ELR (cell line): ENCODE measurements at places on chromosomes 5 and 9.

DNA sequence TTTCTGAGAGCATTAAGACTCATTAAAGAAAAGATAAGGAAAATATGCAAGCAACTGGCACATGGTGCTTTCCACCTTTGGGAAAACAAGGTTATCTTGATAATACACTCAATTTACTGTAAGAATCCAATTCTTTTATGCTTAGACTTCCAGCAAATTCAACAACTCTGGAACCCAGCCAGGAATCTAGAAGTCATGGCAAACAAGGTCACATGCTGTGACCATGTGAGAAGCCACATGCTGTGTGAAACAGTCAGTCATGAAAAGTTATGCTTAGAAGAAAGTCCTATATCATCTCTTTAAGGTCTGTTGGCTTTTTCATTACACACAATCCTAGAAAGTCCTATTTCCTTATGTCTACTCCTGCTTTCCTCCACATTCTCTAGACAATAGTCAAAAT is 581.8 kb upstream of the C9orf72 start:
- DNase-seq = no peak

DNA sequence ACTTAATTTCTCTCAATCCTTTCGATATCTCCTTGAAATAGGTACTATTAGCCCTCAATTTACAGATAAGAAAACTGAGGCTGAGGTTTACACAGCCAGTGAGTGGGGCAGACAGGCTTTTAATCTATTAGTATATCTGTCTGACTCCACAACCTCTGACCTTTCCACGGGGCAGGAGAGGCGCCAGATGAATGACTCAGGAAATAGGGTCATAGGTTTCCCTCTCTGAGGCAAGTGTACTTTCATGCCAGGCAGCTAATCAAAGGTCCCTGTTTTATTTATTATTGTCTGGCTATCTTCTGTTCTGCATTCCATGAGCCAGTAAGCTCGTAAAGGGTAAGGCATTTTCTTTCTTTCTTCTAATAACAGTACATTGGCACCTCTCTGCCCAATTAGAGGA is 79.6 kb upstream of the KLF4 start:
- peak; percentile 19 for DNase-seq

DNA sequence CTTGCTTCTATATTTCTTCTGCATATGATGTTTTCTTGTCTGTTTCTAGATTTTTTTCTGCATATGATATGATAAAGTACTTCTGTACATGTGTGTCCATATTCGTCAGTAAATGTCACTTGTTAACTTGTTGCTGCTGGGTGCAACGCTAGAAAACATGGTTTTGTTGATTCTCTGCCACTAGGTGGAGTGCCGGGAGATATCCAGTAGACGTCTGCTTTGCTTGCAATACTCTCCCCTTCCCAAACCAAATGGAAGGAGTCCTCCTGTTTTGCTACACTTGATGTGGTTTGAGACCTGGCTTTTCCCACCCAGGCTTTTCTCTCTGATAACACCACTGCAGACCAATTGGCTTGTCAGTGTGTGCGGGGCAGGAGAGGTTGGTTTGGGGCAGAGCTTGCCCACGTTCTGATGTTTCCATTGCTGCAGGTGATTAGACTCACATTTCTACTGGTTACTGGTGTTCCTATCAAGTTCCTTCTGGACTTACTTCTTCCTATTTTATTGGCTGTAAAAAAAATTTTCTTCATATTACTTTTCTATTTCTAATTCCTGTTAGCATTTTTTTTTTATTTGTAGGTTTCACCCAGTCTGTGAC is 900.0 kb upstream of the CDH10 start:
- peak; percentile 12 for DNase-seq

DNA sequence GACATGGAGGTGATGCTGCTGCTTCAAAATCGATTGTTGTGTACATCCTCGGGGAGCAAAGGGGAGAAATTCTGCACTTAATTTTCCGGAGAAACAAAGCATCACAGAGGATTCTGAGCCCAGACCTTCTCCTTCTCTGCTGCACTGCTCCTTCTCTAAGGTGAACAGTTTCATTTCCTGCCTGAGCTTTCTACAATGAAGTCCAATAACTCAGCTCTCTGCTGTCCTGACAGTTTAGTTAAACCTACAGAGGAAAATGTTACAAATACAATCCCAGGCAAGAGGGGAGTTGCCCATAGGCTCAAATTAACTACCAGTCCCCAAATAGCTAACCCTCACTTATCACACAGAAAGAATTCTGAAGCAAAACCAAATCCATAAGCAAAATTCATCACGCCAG is 206.3 kb downstream of the EFNA5 start:
- no peak for DNase-seq

DNA sequence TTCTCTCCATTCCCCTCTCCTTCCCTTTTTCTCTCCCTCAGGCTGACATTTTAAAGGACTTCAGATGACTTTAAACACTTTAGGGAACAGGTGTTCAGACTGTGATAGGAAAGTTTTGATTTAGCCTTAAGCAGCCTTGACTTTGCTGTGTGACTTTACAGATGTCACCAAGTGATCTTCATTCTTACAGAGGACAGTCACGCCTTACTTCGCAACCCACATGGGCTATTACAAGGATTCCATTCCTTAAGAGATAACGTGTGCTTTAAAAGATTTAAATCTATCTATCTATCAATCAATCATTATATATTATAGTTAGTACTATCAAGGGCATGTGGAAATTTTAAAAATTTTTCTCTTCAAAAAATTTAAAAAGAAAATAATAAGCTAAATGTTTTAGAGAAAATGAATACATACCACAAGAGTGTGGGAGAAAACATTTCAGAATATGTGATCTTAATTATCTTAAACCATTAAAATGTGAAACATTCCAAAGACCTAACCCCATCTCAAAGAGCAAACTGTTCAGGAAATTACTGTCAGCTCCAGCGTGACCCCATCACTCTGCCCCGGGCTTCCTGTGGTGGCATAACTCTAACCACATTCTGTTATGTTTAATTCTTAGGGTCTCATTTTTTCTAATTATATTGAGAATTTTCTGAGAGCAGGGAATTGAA is 530.5 kb downstream of the SEMA5A start:
- peak; percentile 67 for DNase-seq

- no peak for DNase-seq
These were observed 406.3 kb downstream of the DMRT2 start for GRCh38 chr9:1456301-1457024.

DNA sequence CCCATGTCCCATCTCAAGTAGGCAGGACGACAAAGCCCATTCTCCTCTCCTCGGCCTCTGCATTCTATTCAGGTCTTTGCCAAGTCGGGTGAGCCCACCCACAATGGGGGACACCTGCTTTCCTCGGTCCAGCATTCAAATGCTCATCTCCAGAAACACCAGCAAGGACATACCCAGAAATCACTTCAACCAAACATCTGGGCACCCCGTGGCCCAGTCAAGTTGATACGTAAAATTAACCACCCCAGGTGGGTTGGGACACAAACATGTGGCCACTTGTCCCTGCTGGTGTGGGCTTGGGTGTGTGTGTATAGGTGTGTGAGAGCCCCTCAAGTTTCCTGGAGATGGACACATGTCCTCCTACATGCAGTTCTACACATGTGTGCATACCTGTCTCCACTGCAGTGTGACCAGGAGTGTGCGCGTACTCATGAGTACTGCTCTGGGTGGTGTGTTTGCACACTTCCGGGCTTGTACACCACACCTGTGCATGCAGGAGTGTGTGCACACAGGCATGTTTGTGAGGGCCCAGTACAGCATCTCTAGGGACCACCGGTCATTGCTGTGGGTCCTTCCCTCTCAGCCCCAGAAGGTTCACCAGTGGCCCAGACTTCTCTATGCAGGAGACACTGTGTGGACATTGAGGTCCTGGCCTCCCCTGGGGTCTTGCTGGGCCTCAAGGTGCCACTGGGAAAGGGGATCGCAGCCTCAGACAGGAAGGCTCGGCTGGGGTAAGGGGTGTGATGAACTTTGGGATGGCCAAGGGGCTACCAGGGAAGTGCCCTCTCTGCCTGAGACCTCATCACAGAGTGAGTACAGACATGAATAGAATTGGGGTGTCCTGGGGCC is 35.4 kb upstream of the RXRA start:
- DNase-seq = no peak

DNA sequence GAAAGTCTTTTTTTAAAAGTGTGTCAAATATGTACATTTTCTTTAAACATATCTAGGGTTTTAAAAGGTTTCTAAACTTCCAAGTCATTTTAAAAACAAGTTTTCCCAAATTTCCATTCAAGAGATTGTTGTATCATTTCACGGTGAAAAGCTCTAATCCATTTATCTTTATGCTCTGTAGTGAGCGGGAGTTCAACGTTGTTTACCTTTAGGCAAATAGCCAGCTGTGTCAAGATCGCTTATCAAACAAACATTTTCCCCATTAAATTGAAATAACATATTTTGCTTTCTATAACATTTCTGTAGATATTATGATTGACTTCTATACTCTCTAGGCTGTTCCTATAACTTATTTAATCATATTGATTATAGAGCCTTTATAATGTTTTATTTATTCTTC is 75.1 kb downstream of the CTSL start:
- DNase-seq = no peak

- no peak for DNase-seq
These were observed 119.0 kb downstream of the SV2C start for GRCh38 chr5:76202182-76202581.

DNA sequence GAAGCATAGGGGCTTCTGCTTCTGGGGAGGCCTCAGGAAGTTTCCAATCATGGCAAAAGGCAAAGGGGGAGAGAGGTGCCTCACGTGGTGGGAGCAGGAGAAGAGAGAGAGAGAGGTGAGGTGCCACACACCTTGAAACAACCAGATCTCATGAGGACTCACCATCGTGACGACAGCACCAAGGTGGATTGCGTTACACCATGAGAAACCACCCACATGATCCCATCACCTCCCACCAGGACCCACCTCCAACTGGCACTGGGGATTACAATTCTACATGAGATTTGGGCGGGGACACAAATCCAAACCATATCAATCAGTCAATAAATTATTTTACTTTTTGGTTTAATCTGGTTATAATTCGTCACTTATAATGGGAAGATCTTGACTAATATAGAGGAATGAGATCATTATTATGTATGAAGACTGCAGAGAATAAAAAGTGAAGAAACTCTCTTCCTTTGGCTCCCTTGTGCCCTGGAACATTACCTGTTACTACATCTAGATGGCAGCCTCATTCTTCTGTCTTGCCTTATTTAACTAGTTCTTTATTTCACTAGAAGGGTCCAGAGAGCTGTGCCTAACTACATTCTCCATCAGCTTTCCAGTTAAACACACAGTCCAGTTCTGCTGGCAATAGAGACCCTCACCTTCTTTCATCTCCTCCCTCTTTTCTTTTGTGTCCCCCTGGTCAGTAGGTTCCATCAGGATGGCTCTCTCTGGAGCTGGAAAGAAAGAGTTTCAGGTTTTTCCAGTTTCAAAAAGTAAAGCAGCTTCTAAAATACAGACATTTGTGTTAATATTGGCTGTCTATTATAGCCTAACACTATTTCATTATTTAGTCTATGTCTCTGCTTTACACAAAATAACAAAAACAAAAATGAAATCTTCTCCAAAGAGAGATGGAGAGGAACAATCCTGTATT is 21.7 kb upstream of the SPINK7 start:
- peak; percentile 46 for DNase-seq

DNA sequence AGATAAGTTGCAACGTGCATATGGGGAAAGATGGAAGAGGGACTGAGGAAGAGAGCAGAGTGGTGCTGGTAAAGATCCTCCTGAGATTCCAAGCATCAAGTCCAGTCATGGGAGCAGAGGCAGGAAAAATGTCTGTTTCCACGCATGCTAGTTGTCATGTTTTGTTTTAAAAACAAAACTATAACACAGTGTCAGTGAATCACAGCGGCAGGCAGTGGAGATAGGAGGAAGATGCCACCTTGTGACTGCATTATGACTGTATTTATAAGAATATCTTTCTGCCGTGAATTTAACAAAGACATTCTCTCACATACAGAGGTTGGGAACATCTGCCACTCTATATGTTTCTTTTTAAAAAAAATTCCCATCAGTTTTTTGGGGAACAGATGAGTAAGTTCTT is 3.7 kb upstream of the SVEP1 start:
- DNase-seq = peak; percentile 51

GRCh38 chr9:130139251-130139650 is 33.0 kb upstream of the NCS1 start:
- no peak for DNase-seq

DNA sequence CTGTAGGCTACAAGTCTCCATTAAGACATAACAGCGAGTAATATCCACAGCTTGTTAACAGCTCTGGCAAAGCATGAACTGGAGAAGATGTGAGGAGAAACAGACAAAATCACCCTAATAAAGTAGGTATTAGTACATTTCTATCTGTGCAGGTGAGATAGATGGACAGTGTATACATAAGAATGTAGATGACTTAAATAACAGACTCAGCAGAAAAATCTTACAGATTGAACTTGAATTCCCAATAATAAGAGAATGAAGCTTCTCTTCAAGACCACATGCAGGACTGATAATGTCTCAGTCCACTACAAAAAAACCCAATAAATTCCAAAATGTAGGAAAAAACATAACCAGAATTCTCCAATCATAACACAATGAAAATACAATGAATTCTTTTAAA is 153.0 kb downstream of the IRX2 start:
- DNase-seq = no peak

DNA sequence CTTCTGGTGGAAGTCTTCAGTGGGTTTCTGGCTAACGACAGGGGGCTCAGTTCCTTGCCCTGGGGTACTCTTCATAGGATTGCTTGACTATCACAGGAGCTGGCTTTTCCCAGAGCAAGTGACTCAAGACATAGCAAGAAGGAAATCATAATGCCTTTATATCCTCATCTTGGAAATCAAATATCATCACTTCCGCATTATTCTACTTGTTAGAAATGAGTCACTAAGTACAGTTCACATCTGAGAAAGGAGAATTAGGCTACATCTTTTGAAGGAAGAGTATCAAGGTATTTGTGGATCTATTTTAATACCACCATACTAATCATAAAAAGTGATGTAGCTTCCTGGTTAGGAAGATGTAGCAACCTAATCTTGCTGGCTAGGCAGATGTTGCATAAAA is 148.2 kb upstream of the RAI14 start:
- DNase-seq = peak; percentile 40

DNA sequence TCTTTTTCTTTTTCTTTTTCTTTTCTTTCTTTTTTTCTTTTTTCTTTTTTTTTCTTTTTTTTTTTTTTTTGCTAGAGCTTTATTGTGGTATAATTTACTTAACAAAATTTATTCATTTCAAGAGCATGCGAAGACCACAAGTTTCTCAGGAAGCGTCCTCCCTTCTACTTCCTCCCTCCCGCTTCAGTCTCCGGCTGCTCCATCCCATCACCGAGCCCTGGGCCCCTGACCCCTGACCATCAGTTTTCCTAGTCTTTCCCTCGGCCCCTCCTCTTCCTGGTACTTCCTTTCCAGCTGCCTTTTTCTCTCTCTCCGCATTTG is 34.7 kb downstream of the C9orf152 start:
- no peak for DNase-seq

DNA sequence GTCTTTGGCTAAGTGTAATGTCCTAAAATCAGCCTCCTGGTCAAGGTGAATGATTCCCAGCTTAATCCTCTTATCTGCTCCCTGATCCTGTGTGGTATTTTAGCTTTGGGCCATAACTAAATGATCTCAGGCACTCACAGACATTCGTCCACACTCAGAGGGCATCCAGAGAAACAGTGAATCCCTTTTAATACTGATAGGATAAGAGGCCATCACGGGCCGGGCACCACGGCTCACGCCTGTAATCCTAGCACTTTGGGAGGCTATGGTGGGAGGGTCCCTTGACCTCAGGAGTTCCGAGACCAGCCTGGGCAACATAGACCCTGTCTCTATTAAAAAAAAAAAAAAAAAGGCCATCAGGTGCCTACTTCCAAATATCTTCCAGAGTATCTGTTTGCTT is 6.3 kb downstream of the PDCL start:
- no peak for DNase-seq

- peak; percentile 19 for DNase-seq
These were observed 172.6 kb upstream of the PTGER4 start for GRCh38 chr5:40507095-40507494.
